ENCODE measurements at places on chromosomes 12 and 14. TPM values are rescaled to one million over a fixed set of nuclear protein-coding genes. Genes with fewer than 3 reads are reported as not detected.

Gene VRTN
- total RNA-seq: not detected

Gene CPNE6
- total RNA-seq: not detected

Gene MEG3
- total RNA-seq: 62.4 TPM

Gene SOAT2
- not detected for total RNA-seq

Gene CNTN1
- total RNA-seq: not detected

Gene TAS2R7
- not detected for total RNA-seq

- DNase-seq: no peak
- no peak overlapping the region for H3K4me3 ChIP-seq
- no peaks in the 10 kb centered on the region for H3K27me3 ChIP-seq
- H3K36me3 ChIP-seq: no peaks in the 10 kb centered on the region
- H3K4me1 ChIP-seq: no peaks in the 10 kb centered on the region
Observed at GRCh38 chr12:3148366-3149000, 71.3 kb downstream of the TSPAN9 start.

DNA sequence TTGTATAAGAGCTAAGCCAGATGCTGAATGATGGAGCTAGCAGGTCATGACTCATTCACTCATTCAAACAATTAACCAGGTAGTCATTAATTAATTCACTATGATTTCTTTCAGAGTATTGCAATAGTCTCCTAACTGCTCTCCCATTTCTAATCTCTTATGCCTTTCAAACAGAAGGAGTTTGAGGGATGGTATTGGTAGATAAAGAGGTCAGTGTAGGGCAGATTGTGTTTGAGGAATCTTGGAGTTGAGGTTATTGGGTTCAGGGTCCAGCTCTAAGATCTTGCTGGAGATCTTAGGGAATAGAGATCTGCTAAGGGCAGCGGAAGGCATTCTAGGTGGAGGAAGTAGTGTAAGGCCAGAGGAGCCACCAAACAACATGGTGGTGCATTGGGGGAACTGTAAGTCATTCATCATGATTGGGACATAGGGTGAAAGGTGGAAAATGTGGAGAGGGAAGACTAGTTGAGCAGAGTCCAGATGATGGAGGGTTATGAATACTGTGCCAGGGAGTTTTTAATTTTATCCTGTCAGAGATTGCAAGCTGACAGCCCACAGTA, 11.7 kb downstream of the DGKA start:
- no peak overlapping the region for H3K27ac ChIP-seq
- H3K27me3 ChIP-seq: no peaks in the 10 kb centered on the region
- H3K36me3 ChIP-seq: no peaks in the 10 kb centered on the region
- H3K4me3 ChIP-seq: no peak overlapping the region
- H3K4me1 ChIP-seq: peaks cover 4% of the 10 kb centered on the region
- DNase-seq: no peak

GRCh38 chr12:19223695-19224094, 94.2 kb downstream of the PLEKHA5 start:
- no peaks in the 10 kb centered on the region for H3K27me3 ChIP-seq
- DNase-seq: no peak
- H3K4me1 ChIP-seq: no peaks in the 10 kb centered on the region
- no peak overlapping the region for H3K4me3 ChIP-seq

DNA sequence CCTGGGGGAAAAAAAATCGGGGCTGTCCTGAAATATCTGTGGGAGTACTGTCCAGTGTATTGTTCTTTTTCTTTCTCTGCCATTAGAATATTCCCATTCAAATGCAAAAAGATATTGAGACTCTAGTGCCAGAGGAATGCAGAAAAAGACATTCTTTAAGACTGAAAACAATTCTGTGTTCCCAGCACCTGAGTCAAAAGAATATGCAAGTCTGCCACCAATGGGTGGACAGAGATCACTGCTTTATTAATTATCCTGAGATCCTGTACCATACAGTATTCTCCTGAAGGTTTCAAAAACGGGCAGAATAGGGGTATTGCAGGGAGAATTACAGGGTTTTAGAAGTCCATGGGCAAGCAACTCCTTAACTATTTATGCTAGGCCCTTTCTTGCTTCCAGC, 361.8 kb downstream of the C12orf50 start:
- no peak overlapping the region for H3K27ac ChIP-seq
- H3K36me3 ChIP-seq: no peaks in the 10 kb centered on the region
- no peak overlapping the region for H3K4me3 ChIP-seq

DNA sequence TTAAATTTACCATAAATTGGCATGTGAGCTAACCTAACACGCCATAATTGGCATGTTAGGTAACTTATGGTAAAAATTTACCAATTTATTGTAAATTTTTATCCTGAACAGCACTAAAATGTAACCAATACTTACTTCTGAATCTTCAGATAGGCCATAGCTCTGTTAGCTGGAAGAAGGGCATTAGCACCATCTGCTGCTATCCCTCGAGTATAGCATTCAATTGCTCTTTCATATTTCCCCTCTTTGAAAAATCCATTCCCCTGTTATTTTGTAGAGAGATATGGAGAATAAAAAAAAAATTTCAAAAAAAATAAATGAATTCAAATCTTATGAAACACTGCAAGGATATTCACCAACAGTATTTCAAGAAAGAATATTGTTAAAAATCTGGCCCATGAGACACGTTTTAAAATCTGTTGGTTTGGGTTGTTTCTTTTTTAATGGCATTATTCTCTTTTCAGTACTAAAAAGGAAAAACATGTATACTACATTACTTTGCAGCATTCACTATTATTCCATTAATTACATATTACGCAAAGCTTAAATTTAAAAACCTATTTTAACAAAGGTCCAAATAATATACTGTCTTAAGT, 19.1 kb downstream of the RPAP3 start:
- H3K4me1 ChIP-seq: no peaks in the 10 kb centered on the region
- no peaks in the 10 kb centered on the region for H3K27me3 ChIP-seq
- H3K36me3 ChIP-seq: peaks cover 23% of the 10 kb centered on the region
- no peak overlapping the region for H3K27ac ChIP-seq
- DNase-seq: no peak

DNA sequence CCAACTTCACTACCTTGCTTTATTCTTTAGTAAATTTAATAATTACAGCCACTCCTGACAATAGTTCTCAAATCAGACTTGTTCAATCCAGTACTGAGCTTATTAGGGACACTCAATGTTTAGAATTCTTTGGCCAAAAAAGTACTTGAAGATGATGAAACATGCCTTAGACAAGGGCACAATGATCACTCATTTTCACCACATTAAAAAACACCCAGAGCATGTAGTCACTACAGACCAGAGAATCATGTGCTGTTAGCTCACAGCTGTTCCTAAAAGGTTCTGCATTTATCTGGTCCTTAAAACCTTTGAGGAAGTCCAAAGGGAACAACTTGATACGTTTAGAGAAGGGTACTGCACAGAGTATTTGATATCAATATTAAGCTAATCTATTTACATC, 98.7 kb downstream of the INSM2 start:
- H3K27ac ChIP-seq: no peak overlapping the region
- no peak for DNase-seq
- H3K4me3 ChIP-seq: no peak overlapping the region
- no peaks in the 10 kb centered on the region for H3K36me3 ChIP-seq
- no peaks in the 10 kb centered on the region for H3K27me3 ChIP-seq

DNA sequence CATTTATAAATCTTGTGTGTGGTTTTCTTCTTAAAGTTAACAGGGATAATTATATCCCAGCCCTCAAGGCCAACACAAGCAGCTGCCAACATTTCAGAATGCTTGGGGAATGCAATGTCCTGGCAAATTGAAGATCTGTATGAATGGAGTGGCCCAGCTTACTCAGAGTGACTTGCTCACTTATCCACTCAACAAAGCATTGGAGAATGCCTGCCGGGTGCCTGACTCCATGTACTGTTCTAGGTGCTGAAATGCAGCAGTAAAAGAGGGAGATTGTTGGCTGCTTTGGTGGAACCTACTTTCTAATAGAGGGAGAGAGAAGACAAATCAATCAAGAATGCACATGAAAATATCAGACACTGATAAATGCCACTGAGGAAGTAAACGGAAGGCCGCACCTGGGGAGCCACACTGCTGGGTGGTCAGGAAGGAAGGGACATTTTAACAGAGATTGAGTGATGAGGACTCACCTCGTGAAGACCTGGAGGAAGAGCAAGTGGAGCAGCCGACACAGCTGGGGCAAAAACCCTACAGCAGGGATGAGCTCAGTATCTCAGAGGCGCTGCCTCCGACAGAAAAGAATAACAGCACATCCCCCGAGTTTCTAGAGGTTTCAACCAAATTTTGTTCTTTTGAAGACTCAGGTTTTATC, 61.2 kb upstream of the VASH1 start:
- no peak overlapping the region for H3K27ac ChIP-seq
- no peaks in the 10 kb centered on the region for H3K27me3 ChIP-seq
- H3K36me3 ChIP-seq: no peaks in the 10 kb centered on the region
- no peaks in the 10 kb centered on the region for H3K4me1 ChIP-seq
- DNase-seq: no peak

DNA sequence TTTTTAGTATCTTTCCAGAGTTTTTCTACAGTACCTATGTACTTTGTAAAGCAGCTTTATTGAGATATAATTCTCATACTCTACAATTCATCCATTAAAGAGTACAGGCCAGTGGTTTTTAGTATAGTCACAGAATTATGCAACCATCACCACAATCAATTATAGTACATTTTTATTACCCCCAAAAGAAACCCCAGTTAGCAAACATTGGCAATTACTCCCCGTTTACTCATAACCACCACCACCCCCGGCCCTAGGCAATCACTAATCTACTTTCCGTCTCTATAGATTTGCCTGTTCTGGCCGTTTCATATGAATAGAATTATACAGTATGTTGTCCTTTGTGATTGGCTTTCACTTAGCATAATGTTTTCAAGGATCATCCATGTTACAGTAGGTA, 119.8 kb downstream of the KICS2 start:
- DNase-seq: no peak
- no peak overlapping the region for H3K4me3 ChIP-seq
- peaks cover 5% of the 10 kb centered on the region for H3K4me1 ChIP-seq
- H3K27me3 ChIP-seq: no peaks in the 10 kb centered on the region

- no peak overlapping the region for H3K27ac ChIP-seq
- H3K27me3 ChIP-seq: peaks cover 3% of the 10 kb centered on the region
- no peaks in the 10 kb centered on the region for H3K4me1 ChIP-seq
Observed at GRCh38 chr14:36580856-36581831, 1.3 kb downstream of the NKX2-8 start.

DNA sequence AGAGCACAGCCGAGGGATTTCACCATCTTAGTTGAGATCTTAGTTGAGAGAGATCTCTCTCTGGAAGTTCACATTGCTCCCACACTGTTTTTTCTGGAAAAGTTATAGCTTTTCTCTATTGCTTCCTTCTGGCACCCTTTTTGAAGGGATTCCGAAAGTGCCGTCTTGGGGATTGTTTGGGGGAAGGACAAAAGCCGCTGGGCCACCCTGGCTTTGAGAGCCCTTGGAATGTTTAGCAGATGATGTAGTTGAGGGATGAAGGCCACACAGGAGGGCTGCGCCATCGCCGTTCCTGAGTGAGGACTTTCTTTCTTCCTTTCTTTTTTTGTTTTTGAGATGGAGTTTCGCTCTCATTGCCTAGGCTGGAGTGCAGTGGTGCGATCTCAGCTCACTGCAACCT, 17.7 kb downstream of the PLEKHG3 start:
- H3K4me3 ChIP-seq: no peak overlapping the region
- peaks cover 39% of the 10 kb centered on the region for H3K4me1 ChIP-seq
- no peaks in the 10 kb centered on the region for H3K36me3 ChIP-seq
- DNase-seq: no peak
- no peak overlapping the region for H3K27ac ChIP-seq

DNA sequence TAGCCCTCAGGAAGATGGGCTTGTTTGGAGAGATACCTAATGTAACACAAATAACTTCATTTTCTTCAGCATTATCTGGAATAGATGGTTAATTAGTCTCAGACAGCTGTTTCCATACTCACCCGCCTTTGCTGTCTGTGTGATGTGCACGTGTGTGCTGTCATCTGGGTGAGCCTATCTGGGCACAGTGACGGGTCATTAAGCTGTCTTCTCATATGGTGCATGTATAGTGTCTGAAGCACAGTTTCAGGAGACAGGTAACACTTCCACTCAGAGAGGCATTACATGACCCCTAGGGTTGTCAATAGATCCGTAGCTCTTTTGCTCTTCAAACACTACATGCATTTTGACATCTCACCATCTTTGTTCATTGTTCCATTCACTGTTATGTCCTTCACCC, 493.3 kb downstream of the APAF1 start:
- no peaks in the 10 kb centered on the region for H3K4me1 ChIP-seq
- H3K36me3 ChIP-seq: no peaks in the 10 kb centered on the region
- no peak for DNase-seq

DNA sequence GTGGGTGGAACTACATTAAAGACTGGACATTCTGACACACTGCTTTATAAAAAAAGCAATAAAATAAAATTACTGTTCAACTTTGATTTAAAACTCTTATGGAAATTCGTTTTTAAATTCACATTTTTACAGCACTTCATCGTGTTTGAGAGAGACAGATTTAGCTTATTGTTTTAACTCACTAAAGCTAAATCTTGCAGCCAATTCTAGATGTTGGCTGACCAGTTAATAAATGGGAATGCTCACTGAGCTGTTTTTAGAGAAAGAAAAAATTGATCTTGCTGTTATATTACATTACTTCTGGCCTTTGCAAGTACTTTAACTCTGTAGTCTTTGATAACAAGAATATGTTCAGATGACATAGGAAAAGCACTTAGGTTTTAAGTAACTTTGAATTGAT, 157.1 kb downstream of the PLCZ1 start:
- no peak overlapping the region for H3K27ac ChIP-seq
- no peaks in the 10 kb centered on the region for H3K36me3 ChIP-seq
- no peak for DNase-seq
- H3K4me1 ChIP-seq: no peaks in the 10 kb centered on the region
- H3K4me3 ChIP-seq: no peak overlapping the region
- no peaks in the 10 kb centered on the region for H3K27me3 ChIP-seq

DNA sequence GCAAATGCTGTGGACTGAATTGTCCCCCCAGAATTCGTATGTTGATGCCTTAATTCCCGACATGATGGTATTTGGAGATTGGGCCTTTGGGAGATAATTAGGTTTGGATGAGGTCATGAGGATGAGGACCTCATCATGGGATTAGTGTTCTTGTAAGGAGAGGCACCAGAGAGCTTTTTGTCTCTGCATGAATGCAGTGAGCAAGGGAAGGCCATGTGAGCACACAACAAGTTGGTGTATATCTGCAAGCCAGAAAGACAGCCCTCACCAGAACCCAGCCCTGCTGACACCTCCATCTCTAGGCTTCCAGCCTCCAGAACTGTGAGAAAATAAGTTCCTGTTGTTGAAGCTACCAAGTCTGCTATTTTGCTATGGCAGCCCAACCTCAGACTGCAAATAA, 51.9 kb upstream of the SMCO2 start:
- no peak overlapping the region for H3K4me3 ChIP-seq
- H3K27ac ChIP-seq: no peak overlapping the region
- H3K36me3 ChIP-seq: no peaks in the 10 kb centered on the region
- no peak for DNase-seq
- no peaks in the 10 kb centered on the region for H3K27me3 ChIP-seq
- no peaks in the 10 kb centered on the region for H3K4me1 ChIP-seq

GRCh38 chr14:76842414-76842813, 16.2 kb downstream of the LRRC74A start:
- peaks cover 9% of the 10 kb centered on the region for H3K27me3 ChIP-seq
- no peaks in the 10 kb centered on the region for H3K36me3 ChIP-seq
- H3K27ac ChIP-seq: no peak overlapping the region
- DNase-seq: no peak
- H3K4me3 ChIP-seq: no peak overlapping the region

- peaks cover 3% of the 10 kb centered on the region for H3K4me1 ChIP-seq
- no peak for DNase-seq
- no peak overlapping the region for H3K27ac ChIP-seq
Observed at GRCh38 chr12:56198836-56199235, 9.6 kb upstream of the SMARCC2 start.

Measured in Panc1 (cell line).